Esophagus mucosa (tissue), 1 donor: ENCODE measurements at places on chromosomes 2 and 18. TPM values are rescaled to one million over a fixed set of nuclear protein-coding genes. Genes with fewer than 3 reads are reported as not detected.
A peak's percentile ranks its signal among the peaks of the same experiment; 100 is the strongest.

DNA sequence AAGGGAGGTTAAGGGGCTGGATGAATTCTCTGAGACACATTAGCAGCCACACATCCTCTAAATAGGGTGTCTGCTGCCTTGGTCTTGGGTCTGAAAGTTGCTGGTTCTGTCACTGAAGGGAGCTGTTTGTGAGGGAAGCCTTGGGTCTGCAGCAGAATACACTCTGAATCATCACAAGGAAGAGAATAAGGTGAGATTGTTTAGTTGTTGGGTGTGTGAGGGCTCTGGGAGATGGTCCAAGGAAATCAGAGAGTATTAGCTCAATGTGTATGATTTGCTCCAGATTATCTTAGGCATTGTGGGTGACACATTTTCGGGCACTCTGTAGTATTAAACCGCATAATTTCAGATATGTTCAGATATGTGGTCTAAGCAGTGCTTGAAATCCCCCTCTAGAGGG is 548.5 kb downstream of the SLC4A3 start:
- peak; percentile 73 for ATAC-seq

The CYP26B1 gene
- 1.9 TPM for total RNA-seq

- ATAC-seq: peak; percentile 28
Observed at GRCh38 chr2:1628893-1629292, 115.4 kb downstream of the PXDN start.

DNA sequence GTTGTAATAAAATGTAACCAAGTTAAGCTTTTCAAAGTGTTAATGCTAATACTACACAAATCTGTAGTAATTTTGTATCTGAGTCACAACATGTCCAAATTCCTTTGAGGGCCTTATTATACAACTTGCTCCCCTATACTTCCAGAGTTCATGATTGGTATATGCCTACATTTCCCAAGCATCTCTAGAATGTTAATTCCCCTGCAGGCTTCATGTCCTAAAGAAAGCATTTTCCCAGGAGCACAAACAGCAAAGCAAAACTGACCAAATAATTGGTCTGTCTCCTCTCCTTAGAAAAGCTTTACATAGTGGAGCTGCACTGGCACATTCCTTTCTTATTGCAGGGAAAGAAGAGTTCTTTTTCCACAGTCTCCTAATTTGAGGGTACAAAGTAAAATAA is 3.7 kb downstream of the ALS2 start:
- ATAC-seq: no peak

DNA sequence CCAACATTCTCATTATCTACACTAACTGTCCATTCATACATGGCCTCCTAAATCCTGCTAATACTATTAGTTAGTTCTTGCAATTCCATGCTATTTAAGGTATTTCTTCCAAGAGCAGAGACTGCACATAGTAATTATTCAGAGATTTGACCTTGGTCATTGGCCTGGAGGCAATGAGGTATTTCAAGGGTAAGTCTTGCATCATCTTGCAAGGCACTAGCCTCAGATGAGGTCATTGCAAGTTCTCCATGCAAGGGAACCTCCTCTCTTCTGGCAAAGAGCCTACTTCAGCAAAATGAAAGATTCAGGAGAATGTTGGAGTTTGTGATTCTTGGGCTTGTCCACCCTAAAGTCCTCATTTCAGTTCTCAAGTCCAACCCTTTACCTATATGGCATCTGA is 48.5 kb upstream of the IKZF2 start:
- ATAC-seq: no peak
